NCI-H524 treated with DMSO at 0.1 percent for 48 hours (cell line): ENCODE measurements at places on chromosomes 4 and X.
A peak's percentile ranks its signal among the peaks of the same experiment; 100 is the strongest.

DNA sequence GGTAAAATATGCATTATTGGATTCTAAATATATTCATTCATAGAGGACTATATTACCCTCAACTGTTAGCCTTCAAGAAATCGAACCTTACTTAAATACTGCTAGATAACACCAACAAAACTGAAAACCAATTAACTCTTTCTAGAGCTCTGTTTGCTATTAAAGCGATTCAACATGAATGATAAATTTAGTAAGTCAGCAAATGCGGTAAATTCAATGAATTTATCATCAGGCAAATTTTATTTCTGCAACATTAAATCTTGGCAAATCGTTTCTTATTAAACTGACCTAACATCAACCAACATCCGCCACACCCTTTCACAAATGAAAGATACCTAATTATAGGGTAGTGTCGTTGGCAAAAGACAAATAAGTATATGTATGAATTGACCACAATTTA, 26.4 kb upstream of the HELT start:
- DNase-seq: no peak

DNA sequence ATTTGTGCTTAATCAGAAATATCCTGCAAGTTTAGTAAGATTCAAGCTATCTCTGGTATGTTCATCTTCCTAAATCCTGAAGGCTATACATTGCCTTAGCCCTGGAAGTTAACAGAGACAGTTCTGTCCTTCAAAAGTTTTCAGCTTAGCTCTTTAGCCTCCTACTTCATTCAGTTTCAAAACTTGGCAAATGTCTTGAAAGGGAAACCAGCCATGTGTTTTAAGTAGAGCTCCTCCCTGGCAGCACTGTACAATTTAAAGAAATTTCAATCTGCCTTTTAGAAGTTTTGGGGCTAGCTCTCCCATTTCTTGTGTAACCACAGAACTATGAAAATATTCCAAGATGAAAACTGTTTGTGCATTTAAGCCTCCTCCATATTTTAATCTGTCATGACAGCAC, 47.0 kb downstream of the FANCB start:
- DNase-seq: no peak

- DNase-seq: no peak
Measured at GRCh38 chr4:98664959-98665358, 6.5 kb upstream of the TSPAN5 start.

GRCh38 chr4:110122201-110122600, 76.2 kb downstream of the ELOVL6 start:
- DNase-seq: no peak

GRCh38 chr4:76996445-76996844, 46.9 kb downstream of the SEPTIN11 start:
- peak; percentile 43 for DNase-seq

DNA sequence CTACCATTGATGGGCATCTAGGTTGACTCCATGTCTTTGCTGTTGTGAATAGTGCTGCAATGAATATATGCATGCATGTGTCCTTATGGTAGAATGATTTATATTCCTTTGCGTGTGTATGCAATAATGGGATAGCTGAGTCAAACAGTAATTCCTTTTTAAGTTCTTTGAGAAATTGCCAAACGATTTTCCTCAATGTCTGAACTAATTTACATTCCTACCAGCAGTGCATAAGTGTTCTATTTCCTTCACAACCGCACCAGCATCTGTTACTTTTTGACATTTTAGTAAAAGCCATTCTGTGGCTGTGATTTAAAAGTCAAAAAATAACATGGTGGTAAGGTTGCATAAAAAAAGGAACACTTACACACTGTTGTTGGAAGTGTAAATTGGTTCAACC, 103.1 kb upstream of the FAM47B start:
- no peak for DNase-seq
